HepG2 (cell line): ENCODE measurements at places on chromosomes 5 and 9.

DNA sequence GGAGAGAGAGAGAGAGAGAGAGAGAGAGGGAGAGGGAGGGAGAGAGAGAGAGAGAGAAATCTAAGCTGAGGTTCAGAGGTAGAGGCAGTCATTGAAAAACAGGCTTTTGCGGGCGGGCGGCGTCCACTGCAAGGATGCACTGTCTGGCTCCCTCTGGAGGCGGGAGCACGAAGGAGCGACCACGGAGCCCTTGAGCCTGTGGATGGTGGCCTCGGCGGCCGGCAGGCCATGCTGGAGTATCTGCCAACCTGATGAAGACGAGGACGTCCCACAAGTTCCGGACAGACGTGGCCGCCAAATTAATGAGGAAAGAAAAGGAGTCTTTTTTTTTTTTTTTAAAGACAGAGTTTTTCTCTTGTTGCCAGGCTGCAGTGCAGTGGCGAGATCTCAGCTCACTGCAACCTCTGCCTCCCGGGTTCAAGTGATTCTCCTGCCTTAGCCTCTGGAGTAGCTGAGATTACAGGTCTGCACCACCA lies 2.2 kb upstream of the CCDC125 start:
- peak; percentile 72 for DNase-seq

DNA sequence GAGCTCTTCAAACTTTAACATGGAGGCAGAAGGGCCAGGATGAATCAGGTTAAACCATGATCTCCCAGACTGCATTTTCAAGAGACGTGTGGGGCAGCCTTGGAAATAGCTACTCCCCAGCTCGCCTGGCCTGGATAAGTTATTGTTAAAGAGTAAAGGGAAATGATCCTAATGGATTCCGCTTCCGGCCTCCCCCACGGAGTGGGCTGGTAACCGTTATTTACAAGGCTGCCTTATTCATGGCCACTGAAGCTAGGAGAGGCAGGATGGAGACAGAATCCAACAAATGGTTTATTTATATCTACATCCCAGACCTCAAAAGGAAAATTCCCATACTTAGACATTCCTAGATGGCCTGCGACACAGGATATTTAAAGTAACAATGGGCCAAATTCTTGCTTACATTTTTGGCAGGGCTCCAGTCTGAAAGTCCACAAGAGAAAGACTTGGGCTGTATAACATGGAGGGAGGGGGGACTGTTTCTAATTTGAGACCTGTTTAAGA lies 27.9 kb downstream of the SPRY4 start:
- DNase-seq: peak; percentile 77

- no peak for DNase-seq
Observed at GRCh38 chr9:111034170-111034897, 3.9 kb downstream of the LPAR1 start.

- DNase-seq: no peak
Observed at GRCh38 chr9:126859111-126859510, 1.3 kb upstream of the ZBTB34 start.

GRCh38 chr9:75775966-75776691 lies 114.3 kb upstream of the PCSK5 start:
- no peak for DNase-seq

- DNase-seq: no peak
Observed at GRCh38 chr9:78807286-78807685, 510.4 kb downstream of the PSAT1 start.

DNA sequence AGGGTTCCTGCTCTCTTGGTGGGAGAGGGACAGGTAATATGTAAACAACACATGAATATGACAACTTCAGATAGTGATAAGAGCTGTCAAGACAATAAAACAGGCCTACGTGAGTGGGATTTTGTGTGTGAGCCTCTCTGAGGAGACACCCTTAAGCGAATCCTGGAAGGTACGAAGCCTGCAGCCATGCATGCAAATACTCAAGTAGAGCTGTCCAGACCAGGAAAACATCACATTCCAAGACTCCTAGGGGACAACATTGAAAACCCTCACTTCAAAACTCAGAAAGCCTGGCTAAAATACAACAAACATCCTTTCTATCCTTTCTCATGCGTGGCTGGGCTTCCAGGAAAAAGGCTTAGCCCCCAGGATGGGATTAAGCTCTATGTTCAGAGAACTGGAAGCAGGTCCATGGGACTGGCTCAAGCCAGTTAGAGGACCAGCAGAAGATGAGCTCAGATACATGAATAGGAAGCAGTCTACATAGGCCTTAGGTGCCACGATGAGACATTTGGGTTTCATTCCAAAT lies 124.8 kb upstream of the IQGAP2 start:
- DNase-seq: no peak

DNA sequence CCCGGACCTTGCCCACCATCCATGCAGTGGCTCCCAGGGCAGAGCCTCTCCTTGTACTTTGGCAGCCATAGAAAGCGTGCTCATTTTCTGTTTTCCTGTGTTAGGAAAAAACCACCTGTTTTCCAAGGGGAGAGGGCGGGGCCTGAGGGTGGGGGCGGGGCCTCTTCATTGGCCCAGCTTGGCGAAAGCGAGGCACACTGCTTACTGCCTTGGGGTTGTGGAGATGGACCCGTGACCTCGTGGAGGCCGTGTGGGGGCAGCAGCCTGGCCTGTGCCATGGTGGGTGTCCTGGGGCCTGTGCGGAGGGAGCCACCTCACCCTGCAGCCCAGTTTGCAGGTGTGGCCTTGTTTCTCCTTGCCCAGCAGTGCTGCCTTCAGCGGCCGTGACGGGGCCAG lies 4.4 kb upstream of the TOR4A start:
- no peak for DNase-seq

DNA sequence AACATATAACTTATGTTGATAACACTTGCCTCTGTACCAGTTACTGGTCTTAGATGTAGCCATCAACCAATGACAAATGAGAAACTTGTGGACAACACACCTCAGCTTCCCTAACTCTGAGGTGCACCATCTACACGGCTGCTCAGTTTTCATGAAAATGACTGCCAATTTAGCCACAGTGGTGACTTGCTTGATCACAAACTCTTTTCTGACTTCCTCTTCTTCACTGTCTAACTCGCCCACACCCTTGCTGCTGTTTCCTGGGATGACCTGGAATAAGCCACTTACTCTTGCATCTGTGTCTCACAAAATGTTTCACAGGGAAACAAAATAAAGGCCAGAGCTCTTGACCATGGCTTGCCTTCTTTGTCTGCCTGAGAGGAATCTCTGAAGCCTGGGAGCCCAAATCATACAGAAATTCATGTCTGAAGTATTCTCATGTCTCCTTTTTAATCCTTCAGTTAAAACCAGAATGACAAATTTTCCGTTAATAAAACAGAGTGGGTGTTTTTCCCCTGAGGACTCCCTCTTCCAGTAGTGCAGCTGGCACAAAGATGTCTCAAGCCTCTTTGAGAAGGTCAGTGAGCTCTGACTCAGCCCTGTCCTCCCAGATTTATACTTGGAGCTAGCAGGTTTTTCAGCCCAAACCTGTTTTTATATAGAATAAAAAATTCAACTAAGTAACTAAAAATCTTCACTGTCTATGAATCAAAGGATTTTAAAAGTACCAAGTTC lies 126.5 kb upstream of the PAM start:
- DNase-seq: no peak

DNA sequence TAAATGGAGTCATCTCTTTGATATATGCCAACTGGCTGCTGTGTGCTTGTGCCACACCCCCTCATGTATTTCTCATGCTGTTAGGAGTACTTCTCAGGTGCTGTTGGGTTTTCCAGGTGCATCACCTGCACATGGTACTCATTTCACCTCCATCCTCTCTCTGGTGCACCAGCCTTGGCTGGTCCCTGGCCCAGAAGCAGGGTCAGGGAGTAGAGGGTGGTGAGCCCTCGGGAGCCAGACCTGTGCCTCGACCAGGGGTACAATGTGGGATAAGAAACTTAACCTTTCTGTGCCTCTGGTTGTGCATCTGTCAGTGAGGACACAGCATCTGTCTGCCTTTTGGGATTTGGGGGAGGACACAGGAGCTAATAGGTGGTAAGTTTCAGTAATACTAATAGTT lies 38.5 kb downstream of the SECISBP2 start:
- DNase-seq: no peak

DNA sequence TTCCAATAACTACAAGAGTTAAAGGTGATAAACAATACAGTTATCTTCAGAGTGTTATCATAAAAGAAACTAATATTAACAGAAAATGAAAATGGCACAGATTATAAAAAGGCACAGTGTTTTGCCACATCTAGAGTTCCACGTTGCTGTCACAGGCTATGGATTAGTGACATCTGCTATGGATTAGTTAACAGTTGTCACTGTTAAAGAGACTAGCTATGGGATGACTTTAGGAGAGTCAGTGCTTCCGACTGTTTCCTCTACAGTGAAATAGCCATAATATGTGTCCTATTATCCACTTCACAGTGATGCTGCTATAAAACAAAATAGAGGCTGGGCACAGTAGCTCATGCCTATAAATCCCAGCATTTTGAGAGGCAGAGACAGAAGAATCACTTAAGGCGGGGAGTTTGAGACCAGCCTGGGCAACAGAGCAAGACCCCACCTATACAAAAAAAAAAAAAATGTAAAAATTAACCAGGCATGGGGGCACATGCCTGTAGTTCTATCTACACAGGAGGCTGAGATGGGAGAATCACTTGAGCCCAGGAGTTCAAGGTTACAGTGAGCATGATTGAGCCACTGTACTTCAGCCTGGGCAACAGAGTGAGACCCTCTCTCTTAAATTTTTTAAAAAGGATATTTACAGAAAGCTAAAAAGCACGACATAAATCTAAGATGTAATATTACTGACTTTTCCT lies 19.7 kb downstream of the MAPKAP1 start:
- DNase-seq: no peak

DNA sequence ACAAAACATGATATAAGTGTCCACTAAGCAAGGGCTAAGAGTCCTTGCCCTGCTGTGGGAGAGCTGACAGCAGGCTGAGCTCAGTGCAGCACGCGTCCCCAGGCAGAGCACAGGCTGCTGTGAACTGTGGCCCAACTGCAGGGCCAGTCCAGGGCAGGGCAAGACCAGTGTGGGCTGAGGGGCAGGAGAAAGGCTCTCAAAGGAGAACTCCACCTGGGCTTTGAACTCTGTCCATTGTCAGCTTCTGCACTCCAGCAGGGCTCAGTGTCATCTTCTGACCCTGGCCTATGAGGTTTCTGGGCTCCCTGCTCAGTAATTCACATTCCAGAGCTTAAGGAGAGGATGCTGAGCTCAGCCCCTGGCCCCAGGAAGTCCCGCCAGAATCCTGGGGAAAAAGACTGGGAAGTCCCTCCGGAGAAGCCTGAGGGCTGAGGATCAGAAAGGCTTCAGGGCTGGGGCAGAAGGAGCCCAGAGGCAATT lies 37.4 kb downstream of the LHFPL2 start:
- no peak for DNase-seq

DNA sequence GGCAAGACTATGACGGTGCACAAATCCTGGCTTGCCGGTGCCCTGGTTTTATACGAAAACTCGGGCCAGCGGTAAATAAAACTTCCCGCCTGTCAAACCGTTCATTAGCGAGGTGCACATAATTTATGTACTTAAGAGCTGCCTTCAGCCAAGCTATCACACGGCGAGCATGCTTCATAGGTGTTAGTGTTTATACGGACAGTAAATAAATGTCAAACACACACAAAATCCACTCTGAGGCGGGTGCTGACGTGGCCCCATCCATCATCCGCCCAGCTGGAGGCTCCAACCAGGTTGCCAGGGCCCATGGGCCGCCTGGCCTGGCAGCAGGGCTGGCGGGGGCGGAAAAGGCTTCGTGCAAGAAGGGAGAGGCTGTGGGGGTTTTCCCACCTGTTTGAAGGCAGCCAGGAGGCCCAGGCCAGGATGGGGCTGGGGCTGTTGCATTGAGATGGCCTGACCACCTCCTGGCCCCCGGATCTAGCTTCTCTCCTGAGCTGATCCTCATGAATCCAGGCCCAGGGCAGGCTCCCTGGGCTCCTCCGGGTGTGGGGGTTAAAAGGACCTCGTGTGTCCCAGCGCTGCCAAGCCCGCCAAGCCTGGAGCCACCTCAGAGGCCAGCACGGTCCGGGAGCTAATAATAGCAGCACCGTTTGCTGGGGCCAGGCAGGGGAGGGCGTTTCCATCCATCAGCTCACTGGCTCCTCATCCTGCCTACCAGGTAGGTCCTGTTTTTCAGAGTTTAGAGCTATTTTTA lies 43.2 kb downstream of the BARX1 start:
- no peak for DNase-seq

DNA sequence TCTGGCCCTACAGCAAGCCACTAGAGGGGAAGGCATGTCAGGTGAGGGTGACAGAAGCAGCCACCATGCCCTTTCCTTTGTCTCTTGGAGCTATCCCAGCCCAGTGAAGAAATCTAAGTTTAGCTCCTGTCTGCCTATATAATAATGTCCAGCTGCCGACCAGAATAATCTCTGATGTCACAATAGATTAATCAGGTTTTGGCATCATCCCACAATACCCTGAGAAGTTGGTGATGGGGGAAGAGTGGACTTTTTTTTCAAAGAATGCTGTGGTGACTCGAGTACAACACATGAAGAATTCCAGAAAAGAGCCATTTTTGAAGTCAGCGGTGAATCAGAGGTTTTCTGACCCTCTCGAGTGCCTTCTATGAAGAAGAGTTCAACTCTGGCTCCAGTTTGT lies 1.7 kb upstream of the TSLP start:
- DNase-seq: no peak

GRCh38 chr9:33472881-33473615 lies 676 bp downstream of the NOL6 start:
- DNase-seq: no peak

GRCh38 chr5:112480501-112480900 lies 61.4 kb upstream of the EPB41L4A start:
- no peak for DNase-seq

GRCh38 chr9:88503845-88504764 lies 30.9 kb upstream of the NXNL2 start:
- no peak for DNase-seq

DNA sequence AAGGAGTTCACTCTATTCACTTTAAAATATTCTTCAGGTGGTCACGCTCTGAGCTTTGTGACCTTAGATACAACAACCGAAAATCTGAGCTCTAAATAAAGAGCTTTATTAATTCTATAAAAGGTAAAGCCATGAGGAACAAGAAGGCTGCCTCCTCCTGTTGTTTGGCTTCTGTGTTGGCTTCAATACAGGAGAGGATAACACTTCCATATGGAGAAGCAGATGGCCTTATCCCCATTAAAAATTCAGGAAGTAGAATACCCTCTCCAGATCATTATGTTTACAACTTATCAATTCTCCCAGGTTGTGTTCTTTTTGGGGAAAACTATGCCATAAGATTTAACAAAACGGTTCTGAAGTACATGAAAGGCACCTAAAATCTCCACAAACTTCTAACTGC lies 128.4 kb downstream of the TTC39B start:
- no peak for DNase-seq

DNA sequence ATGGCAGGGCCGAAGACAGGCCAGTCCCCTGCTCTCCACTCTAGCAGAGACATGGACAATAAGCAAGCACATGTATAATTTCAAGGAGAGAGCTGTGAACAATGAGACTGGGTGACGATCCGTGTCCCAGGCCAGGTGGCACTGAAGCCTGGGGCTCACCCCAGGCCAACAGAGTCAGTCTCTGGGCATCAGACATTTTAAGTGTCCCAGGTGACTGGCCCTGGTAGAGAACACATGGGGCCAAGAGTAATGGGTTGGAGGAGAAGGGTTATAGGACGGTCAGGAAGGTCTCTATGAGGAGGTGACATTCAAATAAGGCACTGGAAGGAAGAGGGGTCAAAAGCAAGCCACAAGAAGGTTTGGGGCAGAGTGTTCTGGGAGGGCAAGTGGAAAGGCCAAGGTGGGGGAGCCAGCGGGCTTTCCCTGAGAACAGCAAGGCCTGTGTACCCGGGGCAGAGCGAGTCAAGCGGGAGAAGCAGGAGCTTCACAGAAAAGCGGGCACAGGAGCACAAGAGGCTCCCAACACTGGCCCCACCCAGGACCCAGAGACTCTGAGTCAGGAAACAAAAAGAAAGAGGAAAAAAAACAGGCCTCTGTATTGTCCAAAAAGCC lies 1.1 kb upstream of the AKNA start:
- DNase-seq: no peak

GRCh38 chr9:72030767-72031166 lies 29.6 kb downstream of the C9orf57 start:
- DNase-seq: no peak
